Colonic mucosa (tissue), 4 donors: ENCODE measurements at places on chromosomes 5 and 9. TPM values are rescaled to one million over a fixed set of nuclear protein-coding genes. Genes with fewer than 3 reads are reported as not detected.
A peak's percentile ranks its signal among the peaks of the same experiment; 100 is the strongest.

SLC34A1 gene
- not detected for total RNA-seq

GMCL2 gene
- not detected for total RNA-seq

ORM2 gene
- total RNA-seq = not detected

GRCh38 chr9:8903077-8903476 is 1103.5 kb upstream of the DMAC1 start:
- no peak for DNase-seq

DNA sequence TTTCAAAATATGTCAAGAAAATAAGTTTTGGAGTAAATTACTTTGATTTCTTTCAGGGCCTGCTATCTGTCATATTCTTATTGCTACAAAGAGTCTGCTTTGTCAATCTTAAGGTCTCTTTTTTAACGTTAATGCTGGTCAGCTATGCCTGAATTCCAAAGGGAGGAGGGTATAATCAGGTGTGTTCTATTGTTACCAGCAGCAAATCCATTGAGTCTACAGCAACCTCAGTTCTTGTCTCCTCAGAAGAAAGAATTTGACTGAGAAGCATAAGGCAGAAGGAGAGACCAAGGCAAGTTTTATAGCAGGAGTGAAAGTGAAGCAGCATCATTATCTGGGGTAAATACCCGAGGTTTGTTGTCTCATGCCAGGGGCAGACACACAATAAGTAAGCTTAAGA is 23.7 kb upstream of the MINAR2 start:
- no peak for DNase-seq

DNA sequence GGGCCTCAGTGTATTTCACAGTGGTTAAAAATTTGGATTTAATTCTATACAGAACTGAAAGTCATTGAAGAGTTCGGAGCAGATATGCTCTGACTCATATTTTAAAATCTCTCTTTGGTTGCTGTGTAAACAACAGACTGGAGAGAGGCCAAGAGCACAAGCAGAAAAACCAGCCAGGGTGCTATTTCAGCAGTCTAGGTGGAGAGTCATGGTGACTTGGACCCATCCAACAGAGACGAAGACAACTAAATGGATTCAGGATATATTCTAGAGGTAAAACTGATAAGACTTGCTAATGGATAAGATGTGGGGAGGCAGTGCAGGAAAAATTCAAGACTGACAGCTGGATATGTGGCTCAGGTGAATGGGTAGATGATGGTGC is 168.9 kb downstream of the MAPKAP1 start:
- peak; percentile 79 for DNase-seq

DNA sequence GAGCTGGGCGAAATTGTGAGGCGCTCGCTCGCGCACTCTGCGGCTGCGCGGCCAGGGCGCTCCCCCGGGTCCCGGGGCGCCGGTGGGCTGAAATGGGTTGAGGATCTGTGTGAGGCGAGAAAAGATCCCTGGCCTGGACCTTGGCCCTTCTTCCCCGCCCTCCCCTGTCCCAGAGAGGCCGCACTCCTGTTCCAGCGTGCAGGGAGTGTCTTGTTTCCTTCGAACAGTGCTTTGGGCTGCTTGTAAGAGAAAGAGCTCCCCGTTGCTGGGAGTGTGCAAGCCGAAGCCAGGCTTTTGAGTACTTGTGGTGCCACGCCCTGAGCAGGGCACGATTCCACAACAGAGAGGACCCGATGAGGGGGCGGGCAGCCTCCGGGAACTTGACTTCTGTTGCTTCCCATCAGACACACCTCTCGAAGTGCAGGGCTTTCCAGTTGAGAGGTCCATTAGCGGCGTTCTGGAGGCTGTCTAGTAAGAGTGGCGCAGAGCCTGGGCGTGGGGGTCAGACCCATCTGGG is 535 bp downstream of the DOLPP1 start:
- no peak for DNase-seq

GRCh38 chr5:61637566-61637965 is 305.5 kb downstream of the ZSWIM6 start:
- DNase-seq = no peak

GRCh38 chr9:109286571-109286977 is 34.3 kb downstream of the EPB41L4B start:
- DNase-seq = no peak
